Activated T-helper 2 cell treated with anti-CD3 and anti-CD28 coated beads, Interferon-gamma antibody, Interleukin-2, Interleukin-4, amounts not matched to agents 10 μg/mL and 5 μg/mL and 100 μg/mL, durations not matched to agents 14 hours and 24 hours and 36 hours (primary cell): ENCODE measurements at places on chromosomes 2 and 18.

DNA sequence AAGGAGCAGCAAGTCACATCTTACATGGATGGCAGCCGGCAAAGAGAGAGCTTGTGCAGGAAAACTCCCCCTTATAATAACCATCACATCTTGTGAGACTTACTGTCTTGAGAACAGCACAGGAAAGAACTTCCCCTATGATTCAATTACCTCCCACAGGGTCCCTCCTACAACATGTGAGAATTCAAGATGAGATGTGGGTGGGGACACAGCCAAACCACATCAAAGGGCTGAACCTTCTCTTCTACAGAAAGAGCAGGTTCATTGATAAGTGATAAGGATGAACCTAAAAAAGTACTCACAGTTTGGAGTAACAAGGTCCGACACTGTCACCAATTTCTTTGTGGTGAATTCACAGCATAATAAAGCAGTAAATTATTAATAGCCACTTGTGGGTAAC lies 422.2 kb upstream of the FSIP2 start:
- no peak for DNase-seq

DNA sequence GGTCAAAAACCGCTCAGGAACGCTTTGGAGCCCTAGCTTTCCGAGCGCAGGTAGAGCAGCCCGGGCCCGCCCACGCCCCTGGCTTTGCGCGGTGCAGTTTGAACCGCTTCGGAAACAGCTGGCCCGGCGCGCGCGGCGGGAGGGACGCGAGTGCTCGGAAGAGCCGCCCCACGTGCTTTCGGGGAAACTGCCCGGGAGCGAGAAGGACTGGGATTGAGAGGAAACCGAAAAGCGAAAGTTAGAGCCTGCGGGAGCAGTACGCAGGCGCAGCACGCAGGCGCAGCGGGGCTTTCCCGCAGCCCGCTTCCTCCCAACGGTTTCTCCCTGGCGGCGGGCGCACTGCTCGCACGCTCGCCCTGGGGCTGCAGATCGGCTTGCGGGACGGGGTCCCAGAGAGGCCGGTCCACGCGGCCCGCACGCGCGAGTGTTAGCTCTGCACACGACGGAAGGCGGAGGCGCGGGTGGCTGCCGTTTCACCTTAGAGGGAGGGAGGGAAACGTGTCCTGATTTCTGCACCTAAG lies 6.3 kb upstream of the STAT1 start:
- DNase-seq: peak; percentile 96

- peak; percentile 99 for DNase-seq
Measured at GRCh38 chr2:55617175-55618024, at the start of gene PPP4R3B. TSS of gene PPP4R3B (minus strand) at chr2:55617622. CDS start at chr2:55617285, 337 bp downstream.

GRCh38 chr2:37321029-37321682 lies 3.5 kb downstream of the PRKD3 start:
- no peak for DNase-seq

DNA sequence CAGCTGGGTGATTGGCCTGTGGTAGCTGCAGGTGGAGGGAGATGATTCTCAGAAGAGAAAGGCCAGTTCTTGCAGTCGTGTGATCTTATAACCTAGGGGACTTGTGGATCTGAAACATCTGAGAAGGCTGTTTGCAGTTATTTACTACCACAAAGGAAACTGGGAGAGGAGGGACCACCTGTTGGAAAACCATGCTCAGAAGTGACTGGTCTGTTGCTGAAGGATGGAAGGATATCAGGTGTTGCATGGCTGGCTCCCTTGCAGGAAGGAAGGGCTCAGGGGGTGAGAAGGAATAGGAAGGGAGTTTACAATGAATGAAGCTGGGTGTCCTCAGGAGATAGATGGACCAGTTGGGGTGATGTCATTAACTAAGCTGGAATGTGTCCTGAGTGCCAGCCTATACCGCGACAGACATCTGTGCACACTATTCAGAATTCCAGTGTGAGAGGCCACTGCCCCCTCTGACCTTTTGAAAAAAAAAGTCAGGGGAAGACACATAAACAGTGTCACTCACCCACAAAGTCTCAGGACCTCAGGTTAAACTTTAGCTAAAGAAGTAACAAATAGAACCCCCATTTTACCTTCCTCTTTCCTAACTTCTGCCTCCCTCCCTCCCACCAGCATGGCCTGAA lies 17.5 kb downstream of the IGFBP2 start:
- DNase-seq: no peak

DNA sequence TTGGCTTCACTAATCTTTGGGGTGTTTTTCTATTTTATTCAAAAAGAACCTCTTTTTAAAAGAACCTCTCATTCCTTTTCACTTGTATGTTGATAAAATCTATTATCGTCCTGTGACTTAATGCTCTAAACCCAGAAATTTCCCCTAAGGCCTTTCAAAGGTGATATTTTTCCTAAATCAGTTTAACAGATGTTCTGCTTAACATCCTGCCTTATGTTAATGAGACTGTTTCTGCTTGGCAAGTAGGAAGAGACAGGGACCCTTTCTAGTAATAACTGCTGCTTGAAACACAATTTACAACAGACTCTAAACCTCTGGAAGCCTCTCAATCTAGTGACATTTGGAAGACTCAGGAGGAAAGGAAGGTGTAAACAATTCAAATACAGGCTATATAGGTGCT lies 128.8 kb downstream of the KCNJ3 start:
- DNase-seq: no peak

- no peak for DNase-seq
Measured at GRCh38 chr18:48219810-48220499, 189.2 kb downstream of the ZBTB7C start.

DNA sequence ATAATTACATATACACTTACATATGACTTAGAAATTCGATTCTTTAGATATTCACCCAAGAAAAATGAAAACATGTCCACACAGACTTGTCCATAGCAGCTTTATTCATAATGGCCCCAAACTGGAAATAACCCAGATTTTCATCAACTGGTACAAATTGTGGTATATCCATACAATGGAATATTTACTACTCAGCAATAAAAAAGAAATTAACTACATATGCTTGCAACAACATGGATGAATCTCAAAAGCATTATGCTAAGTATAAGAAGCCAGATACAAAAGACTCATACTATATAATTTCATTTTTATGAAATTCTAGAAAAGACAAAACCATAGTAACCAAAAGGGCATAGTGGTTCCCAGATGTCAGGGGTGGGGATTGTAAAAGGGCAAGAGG lies 5.1 kb upstream of the REEP1 start:
- DNase-seq: no peak
